ENCODE measurements at places on chromosomes 12 and 14.

GRCh38 chr14:98226411-98226810 is 1045.6 kb downstream of the BCL11B start:
- DNase-seq, result no peak

DNA sequence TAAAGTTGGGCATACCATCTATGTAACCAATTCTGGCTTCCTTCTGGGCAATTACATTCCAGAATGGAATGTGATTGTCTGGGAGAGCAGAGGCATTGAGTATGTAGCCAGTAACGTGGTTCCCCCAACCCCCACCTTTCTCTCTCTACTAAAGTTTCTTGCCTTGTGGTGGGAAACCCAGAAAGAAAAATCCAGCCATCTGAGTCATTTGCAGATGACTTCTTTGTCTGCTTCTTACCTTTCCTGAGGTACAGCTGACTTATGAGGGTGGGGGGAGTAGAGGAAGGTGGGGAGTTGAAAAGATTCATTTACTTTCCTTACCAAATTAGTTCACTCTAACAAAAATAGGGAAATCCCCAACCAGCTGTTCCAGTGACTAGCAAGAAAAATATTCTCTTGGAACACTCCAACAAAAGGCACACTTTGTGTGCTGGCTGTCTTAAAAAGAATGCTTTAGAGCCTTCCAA is 112.1 kb upstream of the FRMD6 start:
- no peak for DNase-seq

DNA sequence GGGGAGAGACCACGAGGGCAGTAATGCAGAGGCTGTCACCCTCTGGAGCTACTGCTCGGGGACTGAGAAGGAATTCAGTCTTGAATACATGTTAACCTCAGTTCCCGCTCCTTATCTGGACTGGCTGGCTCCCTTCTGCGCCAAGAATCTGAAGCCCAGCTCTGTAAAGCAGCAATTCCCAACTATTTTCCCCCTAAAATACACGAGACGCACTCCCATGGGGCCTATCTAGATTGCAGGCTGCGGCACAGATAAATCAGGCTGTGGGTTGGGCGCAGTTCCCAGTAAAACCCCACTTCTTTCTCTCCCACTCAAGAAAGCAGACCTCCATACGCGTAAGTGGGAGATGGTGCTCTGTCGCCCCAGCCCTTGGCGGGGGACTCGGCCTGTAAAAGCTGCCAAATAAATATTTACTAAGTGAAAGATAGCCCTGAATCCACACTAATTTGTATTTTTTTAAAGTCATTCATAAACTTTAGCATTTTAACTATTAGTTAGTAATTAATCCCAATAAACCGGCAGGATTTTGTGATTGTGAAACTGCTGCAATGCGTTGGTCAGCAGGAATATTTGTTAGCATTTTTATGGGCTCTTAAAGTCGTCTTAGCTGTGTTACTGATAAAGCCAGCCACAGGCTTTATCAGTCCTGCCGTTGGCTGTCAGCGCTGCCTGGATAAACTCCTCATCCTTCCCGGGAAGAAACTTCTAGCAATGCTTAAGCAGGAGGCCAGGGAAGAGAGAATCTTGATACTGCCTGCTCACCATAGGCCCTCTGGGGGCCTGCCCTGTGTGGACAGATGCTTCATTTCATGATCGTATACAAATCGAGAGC is 17.8 kb downstream of the FBXL14 start:
- no peak for DNase-seq

DNA sequence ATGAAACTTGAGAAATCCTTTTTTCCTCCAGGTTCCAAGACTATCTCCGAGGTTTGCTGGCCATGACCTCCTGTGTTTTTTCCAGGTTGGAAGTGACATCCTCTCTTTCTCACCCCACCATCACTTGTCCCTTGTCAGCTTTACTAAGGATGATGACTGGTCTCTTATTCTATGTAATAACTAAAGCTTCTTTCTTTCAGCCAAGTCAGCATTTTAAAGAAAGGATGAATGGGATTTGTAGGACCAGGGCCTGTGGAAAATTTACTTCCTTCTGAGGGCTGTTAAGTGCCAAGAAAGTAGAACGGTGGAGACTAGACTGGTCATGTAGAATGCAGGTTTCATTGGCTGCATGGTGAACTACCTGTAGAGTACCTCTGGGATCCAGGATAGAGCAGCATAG is 73.6 kb downstream of the FIGNL2 start:
- DNase-seq, result no peak

DNA sequence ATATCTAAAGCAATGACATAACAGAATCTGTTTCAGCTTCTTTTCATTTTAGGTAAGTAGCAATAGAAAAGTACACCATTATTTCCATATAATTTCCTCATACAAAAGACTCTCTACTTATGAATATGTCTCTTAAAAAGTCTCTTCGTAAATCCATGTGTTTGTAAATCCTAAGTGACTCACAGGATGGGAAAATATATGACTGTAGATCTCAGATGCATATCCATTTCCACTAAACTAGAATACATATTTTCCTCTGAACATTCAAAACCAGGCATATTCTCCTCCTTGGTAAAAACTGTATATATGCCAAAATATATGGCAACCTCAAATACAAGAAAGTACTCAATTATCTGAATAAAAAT is 93.6 kb downstream of the TXNDC16 start:
- DNase-seq, result no peak

- no peak for DNase-seq
Measured at GRCh38 chr12:76781321-76781720, 17.4 kb downstream of the ZDHHC17 start.

GRCh38 chr14:24428628-24429394 is 657 bp downstream of the CBLN3 start:
- no peak for DNase-seq

DNA sequence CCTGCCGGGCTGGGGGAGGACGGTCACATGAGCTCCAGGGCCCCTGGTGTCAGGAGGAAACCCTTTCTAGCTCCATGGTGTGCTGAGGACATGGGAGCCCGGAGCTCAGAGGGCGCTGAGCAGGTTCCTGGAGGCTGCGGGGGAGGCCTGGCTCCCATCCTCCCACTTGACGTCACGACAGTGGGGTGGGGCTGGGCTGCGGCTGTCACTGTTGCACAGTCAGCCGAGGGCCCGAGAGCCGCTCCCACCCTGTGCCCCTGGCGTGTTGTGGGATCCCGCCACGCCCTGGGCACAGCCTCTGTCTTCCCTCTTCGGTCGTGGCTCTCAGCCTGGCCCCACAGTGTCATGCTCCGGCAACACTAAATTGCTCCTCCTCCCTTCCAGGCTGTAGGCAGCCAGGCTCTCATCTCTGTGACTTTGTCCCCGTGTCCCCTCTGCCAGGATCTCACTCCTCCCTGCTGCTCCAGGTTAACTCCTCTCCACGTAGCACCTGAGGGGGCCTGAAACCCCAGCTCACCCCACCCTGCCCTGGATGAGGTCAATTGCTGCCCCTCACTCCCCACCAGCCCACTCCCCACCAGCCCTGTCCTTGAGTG is 33.0 kb downstream of the BEGAIN start:
- DNase-seq, result no peak

- DNase-seq, result no peak
Measured at GRCh38 chr12:97293541-97293940, 169.1 kb upstream of the RMST start.

DNA sequence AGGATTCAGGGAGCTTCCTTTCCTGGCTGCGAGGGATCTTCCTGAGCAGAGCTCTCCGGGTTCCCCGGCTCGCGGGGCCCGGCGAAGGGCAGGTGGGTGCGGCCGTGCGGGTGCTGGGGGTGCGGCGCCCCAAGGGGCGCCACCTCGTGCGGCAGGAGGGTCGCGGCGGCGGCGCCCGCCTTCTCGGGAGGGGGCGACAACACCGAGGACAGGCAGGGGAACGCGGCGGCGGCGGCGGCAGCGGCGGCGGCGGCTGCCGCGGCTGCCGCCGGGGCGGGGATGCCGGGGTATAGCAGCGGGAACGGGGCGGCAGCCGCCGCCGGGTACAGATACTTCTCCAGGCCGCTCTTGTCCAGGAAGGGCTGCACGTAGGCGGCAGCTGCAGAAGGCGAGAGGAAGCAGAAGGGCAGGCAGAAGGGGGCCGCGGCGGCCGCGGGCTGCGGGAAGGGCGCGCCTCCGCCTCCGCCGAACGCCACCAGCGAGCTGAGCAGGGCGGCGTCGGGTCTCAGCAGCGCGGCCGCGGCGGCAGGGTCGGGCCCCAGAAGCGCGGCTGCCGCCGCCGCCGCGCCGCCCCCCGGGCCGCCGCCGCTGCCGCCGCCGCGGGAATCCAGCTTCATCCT is 2.7 kb downstream of the BHLHE41 start:
- no peak for DNase-seq

- no peak for DNase-seq
Measured at GRCh38 chr12:107042801-107043200, 50.5 kb downstream of the CRY1 start.

GRCh38 chr12:100899301-100899700 is 104.7 kb downstream of the ANO4 start:
- DNase-seq, result no peak

GRCh38 chr14:86027990-86028389 is 498.0 kb downstream of the FLRT2 start:
- no peak for DNase-seq

DNA sequence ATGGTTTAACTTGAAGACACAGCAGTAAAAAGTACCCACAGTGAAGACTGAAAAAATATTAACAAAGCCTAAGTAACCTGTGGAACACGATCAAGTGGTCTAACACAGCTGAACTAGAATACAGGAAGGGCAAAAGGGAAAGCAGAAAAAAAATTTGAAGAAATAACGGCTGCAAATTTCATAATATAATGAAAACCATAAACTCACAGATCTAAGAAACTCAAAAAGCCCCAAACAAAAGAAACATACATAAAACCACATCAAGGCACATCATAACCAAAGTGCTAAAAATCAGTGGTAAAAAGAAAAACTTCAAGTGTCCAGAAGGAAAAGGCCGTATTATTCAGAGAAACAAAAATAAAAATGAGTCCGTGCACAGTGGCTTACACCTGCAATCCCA is 30.9 kb downstream of the SPPL3 start:
- no peak for DNase-seq

Measured in activated T-helper 1 cell treated with anti-CD3 and anti-CD28 coated beads, Interleukin-2, amount 50 U/mL, for 16 hours (primary cell).